Cardiac fibroblast (primary cell): ENCODE measurements at places on chromosomes 13 and 19.

GRCh38 chr13:94389604-94390351, 89.7 kb downstream of the DCT start:
- DNase-seq: peak; percentile 19

- DNase-seq: no peak
These were observed 62.4 kb downstream of the AKAP11 start for GRCh38 chr13:42334329-42334706.

GRCh38 chr13:34913040-34913439, 29.0 kb upstream of the NBEA start:
- DNase-seq: peak; percentile 15

GRCh38 chr19:40228346-40228745, 1.9 kb upstream of the CCNP start:
- no peak for DNase-seq

DNA sequence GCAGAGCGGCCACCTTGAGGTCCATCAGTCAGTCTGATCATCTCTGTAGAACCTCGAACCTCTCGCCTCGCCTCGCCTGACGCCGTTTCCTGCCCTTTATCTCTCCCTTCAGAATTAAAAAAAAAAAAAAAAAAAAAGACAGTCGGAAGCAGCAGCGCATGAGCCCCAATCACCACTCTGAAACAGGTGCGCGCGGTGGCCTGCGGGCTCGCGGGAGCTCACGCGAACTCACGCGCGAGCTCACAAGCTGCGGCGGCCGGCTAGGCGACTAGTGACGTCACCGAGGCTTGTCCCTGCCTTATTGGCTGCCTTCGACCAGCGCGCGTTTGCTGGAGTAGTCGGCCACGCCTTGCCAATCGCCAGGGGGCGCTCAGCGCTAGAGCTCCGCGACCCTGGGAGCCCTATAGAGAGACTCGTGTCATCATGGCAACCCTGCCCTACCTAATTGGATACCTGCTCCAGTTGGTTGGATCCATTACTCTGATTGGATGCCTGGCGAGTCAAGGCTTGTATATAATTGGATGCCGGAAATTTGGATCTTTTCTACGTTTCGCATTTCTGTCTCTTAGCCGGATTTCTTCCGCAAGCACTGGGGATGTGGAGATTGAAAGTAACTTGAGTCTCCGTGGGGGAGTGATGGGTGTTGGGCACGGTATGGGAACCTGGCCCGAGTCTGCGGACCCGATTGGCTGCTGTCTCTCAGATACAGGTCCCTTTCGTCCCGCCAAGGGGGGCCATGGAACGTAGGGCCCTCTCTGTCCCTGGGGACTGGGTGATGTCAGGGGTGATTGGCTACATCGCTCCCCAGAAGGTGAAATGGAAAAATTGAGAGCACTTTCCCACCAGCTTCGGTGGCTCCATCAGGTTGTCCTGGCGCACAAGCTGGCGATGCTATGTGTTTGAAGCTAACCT, 31.6 kb downstream of the SYT3 start:
- peak; percentile 74 for DNase-seq

DNA sequence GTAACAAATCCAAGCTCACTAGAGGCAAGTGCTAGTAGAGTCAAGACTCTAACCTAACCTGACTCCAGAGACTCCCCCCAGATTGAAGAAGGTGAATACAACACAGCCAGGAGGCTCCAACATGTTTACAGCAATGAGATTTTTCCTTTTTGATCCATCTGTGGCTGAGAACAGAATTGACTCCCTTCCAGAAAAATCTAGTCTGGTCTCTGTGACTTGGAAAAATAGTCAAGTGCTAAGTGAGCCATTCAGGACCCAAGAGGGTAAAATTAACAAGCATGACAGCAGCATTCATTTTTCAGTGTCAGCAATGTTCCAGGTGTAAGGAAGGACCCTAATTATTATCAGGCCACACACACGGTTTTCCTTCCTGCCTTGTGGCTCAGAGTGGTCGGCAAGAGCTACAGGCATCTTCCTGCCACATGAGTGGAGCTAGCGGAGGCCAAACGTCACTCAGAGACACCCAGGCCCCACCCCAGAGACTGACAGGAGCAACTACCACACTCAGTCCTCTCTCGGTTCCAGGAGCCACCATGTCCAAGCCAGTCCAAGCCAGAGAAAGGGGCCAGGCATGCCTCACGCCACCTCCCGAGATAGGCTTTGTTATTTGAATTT, 395.1 kb downstream of the FOXO1 start:
- no peak for DNase-seq

DNA sequence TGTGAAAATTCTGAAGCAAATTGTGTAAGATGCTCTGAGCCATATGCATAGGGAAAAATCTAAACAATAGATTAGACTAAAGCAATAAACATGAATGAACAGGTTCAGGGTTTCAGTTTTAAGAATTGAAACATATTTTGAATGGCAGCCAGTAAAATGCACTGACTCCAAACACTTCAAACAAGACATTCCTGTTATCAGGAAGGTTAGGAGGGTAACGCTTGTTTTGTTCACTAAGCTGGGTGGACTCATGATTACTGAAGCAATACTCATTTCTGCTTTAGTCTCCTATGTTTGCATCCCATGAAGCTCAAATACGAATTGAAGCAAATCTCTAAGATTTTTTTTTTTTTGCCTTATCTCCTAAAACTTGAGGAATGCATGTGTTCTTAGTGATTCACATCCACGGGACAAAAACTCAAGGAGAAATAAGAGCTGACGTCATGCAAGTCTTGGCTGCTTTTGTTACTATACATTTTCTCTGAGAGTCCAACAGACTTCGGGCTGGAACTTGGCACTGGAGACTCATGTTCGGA, 29.1 kb upstream of the IGFL4 start:
- peak; percentile 94 for DNase-seq

GRCh38 chr19:13228561-13228960, 78.3 kb downstream of the IER2 start:
- no peak for DNase-seq

DNA sequence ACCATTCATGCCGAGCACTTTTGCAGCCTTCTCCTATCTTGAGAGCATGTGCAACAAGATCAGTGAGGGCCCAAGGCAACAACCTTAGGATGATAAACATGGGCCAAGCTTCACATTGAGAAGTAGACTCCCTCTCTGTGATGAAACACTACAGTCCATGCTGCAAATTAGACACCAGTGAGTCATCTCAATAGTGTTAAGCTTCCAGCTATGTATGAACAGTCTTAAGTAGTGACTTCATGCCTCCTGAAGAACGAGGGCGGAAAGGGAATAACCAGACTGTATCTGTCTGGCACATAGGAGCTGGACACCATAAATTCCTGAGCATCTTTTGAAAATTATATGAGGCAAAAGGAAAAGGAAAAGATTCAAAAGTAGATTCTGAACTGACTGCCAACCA, 309.9 kb upstream of the SLITRK1 start:
- DNase-seq: peak; percentile 61

- DNase-seq: no peak
These were observed 671 bp downstream of the ZDHHC20 start for GRCh38 chr13:21458451-21458812.

DNA sequence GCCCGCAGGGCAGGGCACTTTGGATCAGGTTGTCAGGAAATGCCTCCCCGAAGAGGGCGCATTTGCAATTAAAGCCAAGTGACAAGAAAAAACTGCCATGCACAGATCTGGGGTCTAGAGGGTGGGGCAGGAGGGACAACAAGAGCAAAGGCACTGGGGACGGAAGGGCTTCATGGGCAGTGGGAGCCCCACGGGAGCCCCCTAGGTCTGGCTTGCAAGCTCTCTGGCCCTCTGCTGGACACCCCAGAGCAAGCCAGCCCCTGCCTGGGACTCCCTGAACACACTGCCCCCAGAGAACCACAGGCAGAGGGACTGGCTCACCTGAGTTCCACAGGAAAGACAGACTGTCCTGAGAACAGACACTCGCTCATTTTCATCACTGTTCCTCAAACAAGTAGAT, 30.2 kb upstream of the C19orf12 start:
- no peak for DNase-seq

DNA sequence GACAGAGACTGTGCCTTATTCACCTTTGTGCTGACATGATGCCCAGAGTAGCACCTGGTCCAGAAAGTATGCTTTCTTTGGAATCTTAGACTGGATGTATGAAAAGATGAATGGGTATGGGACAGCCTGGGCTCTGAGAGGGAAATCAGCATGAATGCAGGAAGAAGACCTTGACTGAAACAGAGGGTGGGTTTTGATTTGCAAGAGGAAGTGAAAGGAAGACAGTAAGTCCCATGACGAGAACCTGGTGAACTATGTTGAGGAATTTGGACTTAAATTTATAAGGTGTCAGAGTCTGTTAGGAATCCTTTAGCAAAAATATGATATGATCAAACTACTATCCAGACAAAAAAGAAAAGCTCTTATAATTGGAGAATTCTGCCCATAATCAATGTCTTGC, 301.9 kb downstream of the SPRY2 start:
- DNase-seq: no peak

GRCh38 chr13:75792526-75793187, 156.5 kb downstream of the LMO7 start:
- no peak for DNase-seq

DNA sequence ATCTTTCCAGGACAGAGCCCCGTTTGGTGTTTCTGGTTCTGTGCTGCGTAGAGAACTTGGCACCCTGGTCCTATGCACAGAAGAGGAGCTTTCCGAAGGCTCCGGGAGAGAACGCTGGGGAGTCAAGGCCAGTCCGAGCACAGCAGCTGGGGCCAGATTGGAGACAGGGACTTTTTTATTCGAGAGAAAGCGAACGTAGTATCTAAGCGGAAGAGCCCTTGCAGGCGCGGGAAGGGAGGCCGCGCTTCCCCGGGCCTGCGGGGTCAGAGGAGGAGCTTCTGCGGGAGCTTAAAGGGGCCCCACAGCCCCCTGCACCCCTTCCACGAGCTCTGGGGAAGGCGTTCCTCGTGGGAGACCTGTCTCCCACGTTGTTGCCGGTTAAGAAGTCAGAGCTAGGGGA, 48.6 kb upstream of the ARHGEF7 start:
- no peak for DNase-seq

DNA sequence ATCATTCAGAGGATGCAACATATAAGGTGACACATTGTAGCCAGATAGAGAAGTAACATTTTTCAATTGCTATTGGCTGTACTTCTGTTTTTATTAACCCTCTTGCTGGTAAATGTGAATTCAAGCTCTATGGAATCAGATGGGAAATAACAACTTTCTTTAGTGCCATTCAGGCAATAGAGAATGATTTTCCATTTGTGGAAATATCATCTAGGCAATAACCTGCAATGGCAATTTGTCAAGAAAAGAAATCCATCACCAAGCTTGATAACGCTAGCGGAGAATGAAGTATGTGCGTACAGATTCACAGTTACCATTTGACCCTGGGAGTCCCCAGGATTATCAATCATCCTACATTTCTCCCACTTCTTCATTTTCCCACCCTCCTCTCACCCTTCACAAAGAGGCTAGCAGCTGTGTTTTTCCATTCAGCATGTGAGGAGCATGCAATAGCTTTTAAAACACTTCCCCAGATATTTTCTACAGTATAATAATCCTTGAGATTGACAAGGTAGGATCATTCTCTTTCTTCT, 569.7 kb upstream of the KLF12 start:
- no peak for DNase-seq

- DNase-seq: no peak
These were observed 22.0 kb upstream of the UPF3A start for GRCh38 chr13:114259374-114259773.

- DNase-seq: peak; percentile 43
These were observed 33.7 kb upstream of the ZSCAN5A start for GRCh38 chr19:56348289-56348877.

- no peak for DNase-seq
These were observed 26.4 kb downstream of the LEUTX start for GRCh38 chr19:39805104-39805503.

GRCh38 chr13:94706101-94706842, 6.1 kb downstream of the SOX21 start:
- no peak for DNase-seq

DNA sequence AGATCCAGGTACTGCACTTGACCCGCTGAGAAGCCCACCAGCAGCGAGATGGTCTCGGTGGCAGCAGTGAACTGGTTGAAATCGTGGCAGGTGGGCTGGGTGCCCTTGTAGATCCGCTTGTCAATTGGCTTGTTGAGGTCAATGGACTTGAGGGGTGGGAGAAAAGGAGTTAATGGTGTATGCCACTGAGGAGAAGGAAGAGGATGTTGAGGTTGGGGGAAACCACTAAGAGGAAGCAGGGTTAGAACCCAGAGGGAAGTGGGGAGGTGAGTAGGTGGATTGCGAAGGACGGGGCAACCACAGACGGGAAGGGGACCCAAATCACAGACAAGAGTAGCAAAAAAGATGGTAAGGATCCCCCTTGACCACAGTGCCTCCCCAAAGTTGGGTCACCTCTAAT, 1.7 kb downstream of the DMWD start:
- DNase-seq: no peak

DNA sequence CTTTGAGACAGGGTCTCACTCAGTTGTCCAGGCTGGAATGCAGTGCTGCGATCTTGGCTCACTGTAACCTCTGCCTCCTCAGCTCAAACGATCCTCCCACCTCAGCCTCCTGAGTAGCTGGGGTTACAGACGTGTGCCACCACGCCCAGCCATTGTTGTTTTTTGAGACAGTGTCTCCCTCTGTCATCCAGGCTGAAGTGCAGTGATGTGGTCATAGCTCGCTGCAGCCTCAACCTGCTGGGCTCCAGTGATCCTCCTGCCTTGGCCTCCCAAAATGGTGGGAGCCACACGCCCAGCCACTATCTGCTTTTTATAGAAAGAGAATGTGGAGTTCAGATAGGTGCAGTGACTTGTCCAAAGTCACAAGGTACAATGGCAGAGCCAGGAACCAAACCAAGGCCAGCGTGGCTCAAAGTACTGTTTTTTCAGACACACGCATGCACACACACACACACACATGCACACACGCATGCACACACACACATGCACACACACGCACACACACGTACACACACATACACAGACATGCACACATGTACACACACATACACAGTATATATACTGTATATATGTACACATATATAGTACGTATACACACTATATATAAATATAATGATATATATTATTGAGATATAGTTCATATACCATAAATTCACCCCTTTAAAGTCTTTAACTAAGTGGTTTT, 6.6 kb downstream of the GADD45B start:
- DNase-seq: no peak

- peak; percentile 29 for DNase-seq
These were observed 114.9 kb downstream of the PCCA start for GRCh38 chr13:100203696-100204367.

DNA sequence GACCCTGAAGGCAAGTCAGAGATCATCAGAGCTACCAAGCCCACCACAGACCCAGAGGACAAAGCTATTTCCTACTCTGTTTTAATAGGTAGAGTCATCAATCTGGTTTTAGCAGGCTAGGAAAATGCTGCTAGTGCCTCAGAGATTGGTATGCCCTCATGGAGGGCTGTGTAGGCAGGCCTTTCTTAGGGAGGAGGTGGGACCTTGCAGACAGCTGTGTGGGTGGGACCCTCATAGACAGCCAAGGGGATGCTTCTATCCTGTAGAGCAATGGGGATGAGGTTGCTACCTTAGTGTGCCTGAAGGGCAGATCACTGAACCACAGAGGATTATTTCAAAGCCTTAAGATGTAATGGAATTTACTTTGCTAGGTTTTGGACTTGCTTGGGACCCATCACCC, 534.9 kb upstream of the KLF12 start:
- no peak for DNase-seq
